ENCODE measurements at places on chromosomes 4 and X.
A peak's percentile ranks its signal among the peaks of the same experiment; 100 is the strongest.

GRCh38 chr4:96473246-96473645, 633.4 kb downstream of the PDHA2 start:
- DNase-seq, result no peak

- DNase-seq, result no peak
Observed at GRCh38 chr4:74056114-74056857, 17.8 kb upstream of the CXCL3 start.

GRCh38 chr4:20137176-20137575, 114.5 kb upstream of the SLIT2 start:
- no peak for DNase-seq

GRCh38 chr4:75497133-75497532, 17.1 kb downstream of the RCHY1 start:
- DNase-seq, result no peak

DNA sequence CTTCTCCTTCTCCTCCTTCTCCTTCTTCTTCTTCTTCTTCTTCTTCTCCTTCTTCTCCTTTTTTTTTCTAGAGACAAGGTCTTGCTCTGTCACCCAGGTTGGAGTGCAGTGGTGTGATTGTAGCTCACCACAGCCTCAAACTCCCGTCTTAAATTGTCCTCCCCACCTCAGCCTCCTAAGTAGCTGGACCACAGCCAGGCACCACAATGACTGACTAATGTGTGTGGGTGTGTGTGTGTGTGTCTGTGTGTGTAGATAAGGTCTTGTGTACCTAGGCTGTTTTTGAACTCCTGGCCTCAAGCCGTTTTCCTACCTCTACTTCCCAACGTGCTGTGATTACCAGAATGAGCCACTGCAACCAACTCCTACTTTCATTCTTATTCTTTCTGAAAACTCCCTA, 390.9 kb downstream of the ADAM29 start:
- DNase-seq, result no peak

DNA sequence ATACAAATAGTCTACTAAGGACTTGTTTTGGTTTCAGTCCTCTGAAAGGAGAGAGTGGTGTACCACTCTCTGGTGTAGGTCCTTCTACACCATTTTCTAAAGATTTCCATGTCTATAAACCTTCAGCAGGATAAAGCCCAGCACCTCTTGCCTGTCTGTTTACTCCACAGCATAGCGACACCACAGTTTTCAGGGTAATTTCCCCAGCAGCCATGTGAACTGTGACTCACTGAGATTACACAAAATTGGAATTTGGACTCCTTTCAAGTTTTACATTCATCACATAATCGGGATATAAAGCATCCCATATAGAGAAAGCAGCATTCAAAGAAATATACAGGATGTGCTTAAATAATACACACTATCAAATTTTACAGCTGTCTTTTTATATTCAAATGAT, 229.6 kb downstream of the PRDM5 start:
- DNase-seq, result no peak

- no peak for DNase-seq
Observed at GRCh38 chrX:46561824-46562657, 11.5 kb upstream of the CHST7 start.

- no peak for DNase-seq
Observed at GRCh38 chrX:6170424-6170823, 58.2 kb downstream of the NLGN4X start.

GRCh38 chr4:169269916-169270809, 593 bp downstream of the SH3RF1 start:
- DNase-seq, result peak; percentile 31

- no peak for DNase-seq
Observed at GRCh38 chr4:100632163-100632562, 114.3 kb upstream of the EMCN start.

GRCh38 chr4:136725286-136726081, 806.8 kb downstream of the PCDH18 start:
- no peak for DNase-seq

- DNase-seq, result no peak
Observed at GRCh38 chr4:155342142-155342541, 34.6 kb downstream of the MAP9 start.

- DNase-seq, result no peak
Observed at GRCh38 chr4:154422152-154422551, 69.4 kb downstream of the DCHS2 start.

- no peak for DNase-seq
Observed at GRCh38 chr4:6257247-6258025, 12.2 kb upstream of the WFS1 start.

DNA sequence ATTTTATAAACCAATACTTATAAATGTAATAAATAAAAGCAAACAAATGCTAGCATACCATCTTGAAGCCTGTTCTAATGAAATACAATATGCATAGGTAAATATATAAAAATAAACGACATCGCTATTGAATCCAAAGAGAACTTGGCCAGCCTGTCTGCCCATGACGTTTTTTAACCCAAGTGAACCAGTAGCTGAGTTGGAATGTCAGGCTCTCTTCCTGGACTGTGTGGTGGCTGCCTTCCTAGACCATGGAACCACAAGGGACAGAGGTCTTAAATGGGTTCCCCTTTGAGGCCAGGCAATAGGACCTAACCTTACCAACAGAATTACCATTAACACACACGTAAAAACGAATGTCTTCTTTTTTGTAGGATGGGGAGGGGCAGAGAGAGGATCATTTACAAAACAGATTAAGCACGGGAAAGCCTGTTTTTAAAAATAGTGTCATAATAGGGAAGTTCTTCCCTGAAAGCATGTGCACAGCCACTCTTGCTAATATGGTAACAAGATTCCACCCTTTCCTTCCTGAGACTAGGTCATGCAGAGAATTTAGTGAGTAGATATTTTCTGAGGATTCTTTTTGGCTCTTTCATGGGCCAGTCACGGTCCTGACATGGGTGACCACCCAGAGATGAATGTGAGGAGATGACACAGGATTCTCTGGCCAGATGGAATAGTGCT, 69.4 kb upstream of the ACSL1 start:
- DNase-seq, result no peak

DNA sequence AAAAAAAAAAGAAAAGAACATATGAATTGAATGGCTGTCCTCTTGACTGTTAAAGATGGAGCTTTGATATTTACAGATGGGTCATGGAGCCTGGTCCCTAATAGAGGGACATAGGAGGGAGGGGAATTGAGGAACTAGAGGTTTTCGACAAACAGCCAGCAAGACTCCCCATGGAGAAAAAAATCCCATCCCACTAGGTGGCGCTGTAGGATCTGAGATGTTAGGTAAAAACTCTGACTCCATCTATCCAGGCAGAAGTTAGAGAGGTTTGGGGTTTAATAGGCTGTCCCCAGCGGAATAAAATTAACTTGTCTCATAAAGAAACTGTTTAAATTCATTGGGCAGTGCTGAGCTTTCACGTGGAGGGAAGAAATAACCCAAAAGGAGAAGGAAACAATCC, 45.9 kb downstream of the HMGB2 start:
- no peak for DNase-seq

DNA sequence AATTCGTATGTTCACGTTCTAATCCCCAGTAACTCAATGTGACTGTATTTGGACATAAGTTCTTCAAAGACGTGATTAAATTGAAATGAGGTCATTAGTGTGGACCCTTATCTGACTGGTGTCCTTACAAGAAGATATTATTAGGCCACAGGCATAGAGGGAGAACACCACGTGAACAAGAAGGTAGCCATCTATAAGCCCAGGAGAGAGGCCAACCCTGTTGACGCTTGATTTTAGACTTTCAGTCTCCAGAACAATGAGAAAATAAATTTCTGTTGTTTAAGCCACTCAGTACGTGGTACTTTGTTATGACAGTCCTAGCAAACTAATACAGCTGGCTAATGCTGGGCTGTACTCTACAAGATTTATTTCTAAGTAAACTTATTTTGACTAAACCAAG, 1.5 kb upstream of the EIF1AX start:
- no peak for DNase-seq

- no peak for DNase-seq
Observed at GRCh38 chr4:113639326-113639725, 122.2 kb downstream of the CAMK2D start.

DNA sequence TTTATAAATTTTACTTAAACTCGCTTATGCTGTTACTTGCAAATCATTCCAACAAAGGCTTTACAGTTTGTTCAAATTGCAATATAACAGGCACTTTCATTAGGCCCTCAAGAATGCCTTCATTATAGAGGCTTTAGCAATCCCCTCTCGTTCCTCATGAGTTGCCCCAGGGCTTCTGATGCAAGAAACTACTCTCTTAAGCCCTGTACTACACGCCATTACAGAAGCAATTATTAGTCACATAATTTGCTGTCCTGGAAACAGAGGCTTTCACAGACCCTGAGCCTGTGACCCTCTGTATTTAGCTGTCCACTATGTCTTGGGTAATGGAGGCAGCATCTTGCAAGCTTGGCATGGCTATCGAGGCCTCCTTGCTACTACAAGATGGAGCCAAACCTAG, 965.9 kb upstream of the DIAPH2 start:
- DNase-seq, result no peak

DNA sequence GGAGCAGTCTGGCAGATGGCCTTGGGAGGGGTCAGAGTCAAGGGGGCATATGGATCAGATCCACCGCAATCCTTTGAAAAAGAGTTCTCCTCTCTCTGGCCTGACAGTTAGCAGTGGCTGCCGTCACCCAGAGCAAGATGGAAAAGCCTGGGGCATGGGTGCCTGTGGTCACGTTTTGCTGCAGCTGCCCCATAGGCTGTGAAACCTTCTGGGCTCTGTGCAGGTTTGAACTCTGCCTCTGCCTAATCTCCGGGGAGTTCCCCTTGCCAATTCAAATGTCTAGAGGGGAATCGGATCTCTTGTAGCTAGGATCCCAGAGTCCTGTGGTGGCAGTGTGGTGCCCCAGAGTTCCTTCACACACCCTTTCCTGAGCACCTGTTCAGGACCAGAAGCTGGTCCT, 23.4 kb upstream of the ANKRD17 start:
- DNase-seq, result no peak

DNA sequence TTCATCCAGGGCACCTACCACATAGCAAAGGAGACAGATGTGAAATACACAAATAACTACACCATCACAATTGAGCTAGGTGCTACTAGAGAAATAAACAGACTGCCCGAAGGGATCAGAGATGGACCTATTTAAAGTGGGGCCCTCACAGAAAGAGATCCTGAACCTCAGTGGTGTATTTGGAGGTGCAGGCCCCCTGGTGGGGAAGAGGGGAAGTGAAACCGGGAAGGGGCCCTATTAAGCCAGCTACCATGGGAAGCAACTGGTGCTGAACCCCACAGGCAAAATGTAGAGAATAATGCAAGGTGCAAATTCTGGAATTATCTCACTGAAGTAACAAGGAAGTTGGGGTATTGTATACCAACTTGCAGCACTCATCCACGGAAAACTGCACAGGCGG, 78.6 kb upstream of the FAM9A start:
- DNase-seq, result no peak

GRCh38 chr4:2961811-2962441, 1.3 kb downstream of the NOP14 start:
- no peak for DNase-seq

DNA sequence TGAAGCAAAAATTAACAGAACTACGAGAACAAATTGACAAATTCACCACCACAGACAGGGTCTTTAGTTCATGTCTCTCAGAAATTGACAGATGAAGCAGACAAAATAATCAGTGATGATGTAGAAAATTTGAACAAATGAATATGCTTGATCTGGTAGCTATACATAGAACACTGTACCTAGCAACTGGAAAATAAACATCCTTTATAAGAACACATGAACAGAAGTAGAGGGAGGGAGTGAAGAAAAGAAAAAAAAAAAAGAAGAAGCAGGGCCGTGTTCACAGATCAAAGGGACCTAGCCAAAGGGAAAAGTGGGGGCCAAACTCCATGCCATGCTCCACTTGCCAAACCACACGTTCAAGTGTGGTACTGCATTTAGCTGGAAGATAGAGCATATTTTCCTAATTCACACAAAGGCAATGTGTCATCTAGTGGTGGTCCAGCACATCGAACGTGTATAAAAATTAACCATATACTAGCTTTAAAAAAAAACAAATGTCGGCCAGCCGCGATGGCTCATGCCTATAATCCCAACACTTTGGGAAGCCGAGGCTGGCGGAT, 5.6 kb upstream of the THOC2 start:
- no peak for DNase-seq

DNA sequence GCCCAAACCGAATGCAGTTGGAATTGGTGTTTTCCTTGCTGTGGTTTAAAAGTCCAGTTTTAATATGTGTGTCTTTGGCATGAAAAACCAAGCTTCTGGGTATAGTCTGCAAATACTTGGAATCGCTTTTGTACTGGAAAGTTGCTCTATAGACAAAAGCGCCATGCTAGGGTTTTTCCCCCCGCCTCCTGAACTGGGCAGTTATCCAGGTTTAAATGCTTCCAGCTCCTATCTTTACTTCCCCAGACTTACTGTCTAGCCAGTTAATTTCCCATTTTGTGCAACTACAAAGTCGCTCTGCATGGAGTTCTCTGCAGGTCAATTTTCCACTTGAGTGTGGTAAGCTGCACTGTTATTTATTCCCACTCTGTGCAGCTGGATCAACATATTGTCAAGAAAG, 2.7 kb downstream of the RASL11B start:
- DNase-seq, result peak; percentile 84

GRCh38 chr4:12926189-12927066, 557.7 kb downstream of the RAB28 start:
- DNase-seq, result no peak

DNA sequence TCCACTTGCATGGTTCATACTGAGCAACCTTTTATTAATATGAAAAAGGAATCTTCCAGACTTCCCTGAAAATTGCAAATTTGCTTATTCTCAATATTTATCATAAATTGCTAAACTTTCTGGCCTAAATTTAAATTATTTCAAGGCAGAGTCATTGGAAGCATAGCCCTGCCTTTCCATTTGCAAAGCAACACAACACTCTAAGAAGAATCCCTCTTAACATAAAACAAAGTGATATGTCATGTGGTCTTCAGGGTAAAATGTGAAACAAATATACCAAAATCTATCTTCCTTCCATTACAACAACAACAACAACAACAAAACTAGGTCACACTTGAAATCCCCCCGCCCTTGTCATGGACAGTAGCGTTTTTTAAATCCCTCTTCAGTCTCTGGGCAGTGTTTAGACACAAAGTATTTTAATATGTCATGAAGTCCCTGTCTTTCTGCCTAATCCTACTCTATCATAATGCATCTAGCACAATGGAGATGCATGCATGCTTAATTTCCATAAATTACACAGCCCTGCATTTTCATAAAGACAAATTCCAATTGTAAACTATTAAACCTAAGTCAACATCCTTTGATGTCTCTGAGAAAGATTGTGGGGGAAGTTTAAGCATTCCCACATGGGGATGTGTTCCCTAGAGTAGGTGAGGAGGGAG, 668.9 kb upstream of the LCORL start:
- DNase-seq, result no peak

GRCh38 chr4:118839221-118839927, 3.4 kb upstream of the SEC24D start:
- DNase-seq, result no peak

- no peak for DNase-seq
Observed at GRCh38 chrX:66221856-66222255, 57.8 kb downstream of the HEPH start.

DNA sequence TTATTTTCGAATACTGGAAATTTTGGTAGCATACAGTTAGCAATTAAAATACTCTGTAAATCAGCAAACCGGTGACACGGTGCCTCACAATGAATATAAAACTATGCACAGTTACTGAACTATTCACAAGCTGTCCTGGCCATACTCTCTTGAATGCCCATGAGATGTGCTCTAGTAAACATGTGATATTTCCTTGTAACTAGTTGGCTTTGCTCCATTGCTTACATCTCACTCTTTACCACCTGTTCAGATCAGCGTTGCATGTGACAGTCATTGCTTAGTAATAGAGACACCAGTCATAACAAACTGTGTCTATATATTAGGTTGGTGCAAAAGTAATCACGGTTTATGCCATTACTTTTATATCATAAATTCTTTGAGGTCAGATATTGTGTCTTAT, 897.9 kb upstream of the FTHL17 start:
- no peak for DNase-seq

Data from NCI-H1105 (cell line).